ENCODE measurements at places on chromosomes 13 and 19.

DNA sequence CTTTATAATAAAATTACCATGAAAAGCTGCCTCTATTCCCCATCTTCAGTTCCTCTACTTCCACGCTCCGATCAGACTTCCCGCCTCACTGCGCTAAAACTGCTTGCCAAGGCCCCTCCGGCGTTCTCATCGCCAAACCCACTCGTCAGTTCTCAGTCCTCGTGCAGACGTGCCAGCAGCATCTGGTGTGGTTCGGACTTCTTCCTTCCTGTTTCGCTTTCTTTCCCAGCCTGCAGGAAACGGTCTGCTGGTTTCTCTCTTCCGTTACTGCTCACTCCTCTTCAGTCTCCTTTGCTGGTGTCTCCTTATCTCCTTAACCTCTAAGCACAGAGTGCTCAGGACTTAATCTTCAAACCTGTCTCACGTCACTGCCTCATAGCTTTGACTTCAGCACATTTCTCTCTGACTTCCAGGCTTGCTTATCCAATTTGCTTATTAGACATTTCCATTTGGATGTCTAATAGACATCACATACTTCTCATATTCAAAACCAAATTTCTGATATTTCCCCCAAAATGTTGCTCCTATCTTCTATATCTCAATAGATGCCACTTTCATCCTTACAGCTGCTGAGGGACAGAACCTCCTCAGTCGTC is 40.3 kb downstream of the RCBTB2 start:
- no peak overlapping the region for H3K27ac ChIP-seq
- H3K36me3 ChIP-seq = peaks cover 19% of the 10 kb centered on the region
- peaks cover 57% of the 10 kb centered on the region for H3K4me1 ChIP-seq
- peak; percentile 77 for DNase-seq
- H3K27me3 ChIP-seq = no peaks in the 10 kb centered on the region
- no peak overlapping the region for H3K4me3 ChIP-seq

DNA sequence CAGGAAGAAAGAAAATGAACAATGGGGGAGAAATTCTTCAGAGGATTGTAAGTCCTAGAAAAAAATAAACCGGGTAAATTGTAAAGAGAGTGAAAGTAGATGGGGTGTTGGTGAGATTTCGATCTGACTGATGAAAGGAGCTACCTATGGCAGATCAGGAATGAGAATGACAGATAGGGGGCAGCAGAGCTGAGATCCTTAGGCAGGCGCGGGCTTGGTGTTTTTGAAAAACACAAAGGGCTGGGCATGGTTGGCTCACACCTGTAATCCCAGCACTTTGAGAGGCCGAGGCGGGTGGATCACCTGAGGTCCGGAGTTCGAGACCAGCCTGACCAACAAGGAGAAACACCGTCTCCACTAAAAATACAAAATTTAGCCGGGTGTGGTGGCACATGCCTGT is 1468.6 kb upstream of the SLC10A2 start:
- H3K4me1 ChIP-seq = no peaks in the 10 kb centered on the region
- no peaks in the 10 kb centered on the region for H3K27me3 ChIP-seq
- H3K36me3 ChIP-seq = no peaks in the 10 kb centered on the region

GRCh38 chr19:8113017-8113416 is 36.4 kb downstream of the FBN3 start:
- DNase-seq = no peak
- no peak overlapping the region for H3K27ac ChIP-seq
- H3K4me1 ChIP-seq = no peaks in the 10 kb centered on the region
- no peaks in the 10 kb centered on the region for H3K36me3 ChIP-seq
- no peaks in the 10 kb centered on the region for H3K27me3 ChIP-seq
- no peak overlapping the region for H3K4me3 ChIP-seq

- H3K27me3 ChIP-seq = no peaks in the 10 kb centered on the region
- no peaks in the 10 kb centered on the region for H3K36me3 ChIP-seq
- no peak overlapping the region for H3K27ac ChIP-seq
- H3K4me1 ChIP-seq = no peaks in the 10 kb centered on the region
Observed at GRCh38 chr13:113942591-113943103, 31.2 kb downstream of the C13orf46 start.
